Fibroblast of lung (primary cell): ENCODE measurements at places on chromosomes 2 and 18. TPM values are rescaled to one million over a fixed set of nuclear protein-coding genes. Genes with fewer than 3 reads are reported as not detected.

- DNase-seq: no peak
Observed at GRCh38 chr18:58502628-58503027, 126.3 kb downstream of the ALPK2 start.

The C2orf80 gene
- not detected in 2 replicates for total RNA-seq

- no peak for DNase-seq
Observed at GRCh38 chr2:185219981-185220380, 518.6 kb upstream of the FSIP2 start.

The NT5DC4 gene
- total RNA-seq: not detected in 2 replicates

The LIMS4 gene
- 0.26 and 1.8 TPM in 2 replicates for total RNA-seq

- no peak for DNase-seq
Observed at GRCh38 chr2:20430461-20431300, 16.2 kb upstream of the RHOB start.

DNA sequence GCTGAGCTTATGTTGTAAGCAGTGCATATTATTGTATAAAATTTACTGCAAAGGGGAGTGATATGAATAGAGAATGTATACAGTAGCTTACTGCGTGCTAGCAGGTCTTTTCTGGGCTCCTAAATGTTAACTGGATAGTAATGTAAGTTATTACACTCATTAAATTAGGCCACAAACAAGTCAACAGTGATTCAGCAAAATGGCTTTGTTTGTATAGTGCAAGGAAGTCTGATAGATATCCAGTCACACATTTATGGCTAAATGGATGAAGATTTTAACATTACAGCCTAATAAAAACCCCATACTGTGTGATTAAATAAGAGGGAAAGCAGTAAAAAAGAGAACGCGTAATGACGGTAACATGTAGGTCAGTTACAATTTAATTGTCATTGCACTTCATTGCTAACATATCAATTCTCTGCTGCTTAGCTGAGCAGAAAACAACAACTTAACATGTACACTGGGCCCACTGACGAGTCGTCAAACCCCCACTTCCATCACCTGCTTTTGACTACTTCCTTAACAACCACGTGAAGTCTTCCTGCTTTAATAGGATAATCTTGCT, 665.0 kb upstream of the FANCL start:
- no peak for DNase-seq

The ST8SIA5 gene
- under 0.01 TPM in 2 replicates for total RNA-seq

- no peak for DNase-seq
Observed at GRCh38 chr2:85063981-85064599, 69.1 kb upstream of the TCF7L1 start.

GRCh38 chr18:26511339-26512071, 36.8 kb downstream of the KCTD1 start:
- no peak for DNase-seq

The CLEC4F gene
- not detected in 2 replicates for total RNA-seq

DNA sequence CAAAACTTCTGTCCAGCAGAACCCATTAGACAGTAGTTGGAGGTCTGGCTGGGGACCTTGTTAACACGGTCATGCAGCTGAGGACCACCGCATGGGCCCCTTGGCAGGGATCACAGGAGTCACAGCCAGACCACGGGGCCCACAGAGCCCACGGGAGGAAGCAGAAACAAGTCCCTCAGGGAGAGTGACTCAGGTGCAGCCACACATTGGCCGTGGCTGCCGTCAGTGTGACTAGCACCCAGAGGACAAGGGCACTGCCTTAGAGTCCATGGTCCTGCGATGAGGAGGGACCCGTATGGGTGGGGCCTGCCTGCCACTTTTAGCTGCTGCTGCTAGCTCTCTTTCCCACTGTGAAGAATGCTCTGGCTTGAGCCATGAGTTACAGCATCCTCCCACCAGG, 5.9 kb upstream of the RFX8 start:
- DNase-seq: no peak

DNA sequence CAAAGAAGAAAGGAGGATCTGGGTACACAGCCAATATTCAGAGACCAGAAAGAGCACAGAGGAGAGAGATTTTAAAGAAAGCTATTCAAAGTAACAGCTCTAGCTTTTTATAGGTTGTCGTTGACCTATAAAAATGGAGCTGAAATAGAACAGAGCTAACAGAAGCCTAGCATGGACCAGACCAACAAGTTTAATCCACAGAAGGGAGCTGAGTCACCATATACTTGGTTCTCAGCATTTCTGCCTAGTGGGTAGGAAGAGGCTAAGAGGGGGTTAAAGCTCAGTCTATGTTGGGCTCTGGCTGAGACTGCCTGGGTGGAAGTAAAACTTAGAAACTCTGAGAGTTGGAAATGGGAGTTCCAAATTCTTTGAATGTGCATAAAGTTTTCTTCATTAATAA, 678.0 kb upstream of the CDH2 start:
- no peak for DNase-seq

The CCDC68 gene
- total RNA-seq: 5.1 and 8.3 TPM in 2 replicates

DNA sequence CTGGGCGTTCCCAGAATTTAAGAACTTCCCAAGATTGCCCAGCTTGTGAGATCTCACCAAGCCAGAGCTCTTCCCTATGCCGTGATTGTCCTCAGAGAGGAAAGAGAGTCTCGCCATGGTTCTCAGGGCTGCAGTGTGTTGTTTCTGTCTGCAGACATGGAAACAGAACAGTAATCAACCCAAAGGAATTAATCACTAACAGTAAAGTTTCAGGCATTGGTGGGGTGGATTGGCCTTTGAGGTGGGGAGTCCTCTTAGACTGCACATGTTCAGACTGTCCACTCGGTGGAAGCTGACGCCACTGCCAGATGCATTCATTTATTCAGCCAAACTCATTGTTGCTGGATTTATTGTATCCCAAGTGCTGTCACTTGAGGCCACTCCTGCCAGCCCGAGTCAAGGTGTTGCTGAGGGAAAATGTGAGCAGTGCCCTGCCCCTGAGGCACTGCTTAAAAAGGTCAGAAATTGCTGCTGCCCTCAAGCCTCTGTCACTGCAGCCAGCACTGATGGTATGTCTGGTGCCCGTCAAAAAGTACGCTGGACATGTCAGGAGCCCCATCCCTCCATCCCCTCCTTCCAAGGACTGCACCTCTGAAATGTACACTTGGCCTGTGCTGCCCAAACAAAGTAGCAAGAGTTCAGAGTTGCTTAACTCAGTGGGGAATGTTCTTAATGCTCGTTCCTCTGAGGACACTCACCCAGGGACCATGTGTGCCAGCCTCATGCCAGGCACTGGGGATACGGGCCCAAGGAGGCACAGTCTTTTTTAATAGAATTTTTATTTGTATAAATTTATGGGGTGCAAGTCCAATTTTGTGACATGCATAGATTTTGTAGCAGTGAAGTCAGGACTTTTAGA, 201.0 kb downstream of the GLI2 start:
- DNase-seq: no peak

GRCh38 chr18:3541549-3542386, 91.8 kb downstream of the TGIF1 start:
- DNase-seq: no peak

The METAP1D gene
- total RNA-seq: 6.8 and 10.0 TPM in 2 replicates

The CMPK2 gene
- total RNA-seq: 0.26 and 0.33 TPM in 2 replicates

DNA sequence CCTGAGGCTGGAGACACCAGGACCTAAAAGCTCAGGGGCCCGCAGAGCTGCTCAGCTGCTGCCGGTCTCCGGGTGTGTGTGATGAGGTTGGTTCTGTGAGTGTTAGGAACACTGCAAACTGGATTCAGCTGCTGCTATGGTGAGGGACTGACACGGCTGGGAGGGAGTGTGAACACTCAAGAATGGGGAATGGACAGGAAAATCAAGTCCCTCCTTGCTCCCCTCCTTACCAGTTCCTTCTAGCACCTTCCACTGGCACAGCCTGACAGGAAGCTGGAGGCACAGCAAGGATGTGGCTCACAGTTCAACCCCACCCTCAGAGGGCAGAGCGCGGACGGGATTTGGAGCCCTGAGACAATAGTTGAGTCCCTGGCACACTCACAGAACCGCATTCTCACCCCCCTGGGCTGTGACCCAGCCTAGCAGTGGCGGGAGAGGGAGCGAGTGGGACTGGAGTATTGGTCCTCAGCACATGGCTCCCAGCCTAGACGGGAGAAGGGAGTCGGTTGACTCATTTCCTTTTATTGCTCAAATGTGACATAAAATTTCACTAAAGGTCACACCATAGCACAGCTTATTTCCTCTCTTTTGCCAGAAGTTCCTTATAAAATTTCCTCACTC, 42.5 kb downstream of the LRRC30 start:
- peak; percentile 51 for DNase-seq

DNA sequence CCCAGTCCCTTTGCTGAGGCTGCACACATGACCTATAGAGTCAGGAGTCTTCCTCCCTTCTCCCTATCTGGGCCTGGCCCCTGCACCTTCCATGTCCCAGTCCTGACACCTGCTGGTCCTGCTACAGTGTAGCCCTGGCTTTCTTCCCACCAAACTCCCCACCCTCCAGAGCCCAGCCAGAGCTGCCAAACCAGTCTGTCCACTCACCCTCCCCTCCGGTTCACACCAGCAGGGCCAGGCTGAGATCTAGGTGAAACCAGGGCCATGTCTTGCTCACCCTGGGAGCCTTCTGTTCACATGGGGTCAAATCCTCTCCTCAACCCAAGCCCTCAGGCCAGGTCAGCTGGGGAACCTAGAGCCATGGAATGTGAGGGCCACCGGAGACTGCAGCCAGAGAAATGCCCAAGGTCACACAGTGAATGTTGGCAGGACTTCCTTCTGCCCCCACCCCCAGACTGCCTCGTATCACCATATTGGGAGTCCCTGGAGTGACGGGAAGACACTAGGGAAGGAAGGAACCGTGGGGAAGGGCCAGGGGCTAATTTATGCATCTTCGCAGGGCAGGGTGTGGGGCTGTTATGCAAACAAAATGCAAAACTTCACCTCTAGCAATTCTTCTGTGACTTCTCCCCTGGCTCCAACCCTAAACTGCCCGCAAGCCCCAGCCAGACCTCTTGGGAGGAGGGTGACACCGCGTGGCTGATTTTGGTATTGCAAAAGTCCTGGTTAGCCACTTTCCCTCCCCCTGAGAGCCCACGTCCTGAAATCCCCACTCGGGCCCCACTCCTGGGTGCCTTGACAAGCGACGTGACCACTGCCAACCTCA, 14.6 kb downstream of the TNS1 start:
- peak; percentile 60 for DNase-seq

The SLC23A3 gene
- total RNA-seq: 1.8 and 2.5 TPM in 2 replicates

- DNase-seq: no peak
Observed at GRCh38 chr2:204850581-204850980, 305.3 kb downstream of the PARD3B start.

The SCN7A gene
- 7.8 and 23.6 TPM in 2 replicates for total RNA-seq

DNA sequence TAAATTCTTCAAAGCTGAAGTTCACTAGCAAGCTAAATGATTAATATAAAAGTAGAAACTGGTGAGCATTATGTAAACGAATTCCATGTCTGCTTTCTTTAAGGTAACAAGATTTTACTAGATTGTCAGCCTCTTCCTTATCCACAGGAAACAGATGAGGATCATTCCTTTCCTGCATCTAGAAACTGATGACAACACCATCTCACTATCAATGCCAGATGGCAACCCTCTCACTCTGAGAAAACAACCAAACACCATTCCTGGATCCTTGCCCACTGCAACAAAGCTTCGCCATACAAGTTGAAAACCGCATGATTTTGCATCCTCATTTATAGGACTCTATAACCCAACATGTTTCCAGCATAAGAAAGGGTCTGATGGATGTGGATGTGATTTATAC, 122.9 kb downstream of the ZNF521 start:
- peak; percentile 80 for DNase-seq

The CPO gene
- under 0.01 TPM in 1 of 2 replicates, not detected in the other for total RNA-seq

DNA sequence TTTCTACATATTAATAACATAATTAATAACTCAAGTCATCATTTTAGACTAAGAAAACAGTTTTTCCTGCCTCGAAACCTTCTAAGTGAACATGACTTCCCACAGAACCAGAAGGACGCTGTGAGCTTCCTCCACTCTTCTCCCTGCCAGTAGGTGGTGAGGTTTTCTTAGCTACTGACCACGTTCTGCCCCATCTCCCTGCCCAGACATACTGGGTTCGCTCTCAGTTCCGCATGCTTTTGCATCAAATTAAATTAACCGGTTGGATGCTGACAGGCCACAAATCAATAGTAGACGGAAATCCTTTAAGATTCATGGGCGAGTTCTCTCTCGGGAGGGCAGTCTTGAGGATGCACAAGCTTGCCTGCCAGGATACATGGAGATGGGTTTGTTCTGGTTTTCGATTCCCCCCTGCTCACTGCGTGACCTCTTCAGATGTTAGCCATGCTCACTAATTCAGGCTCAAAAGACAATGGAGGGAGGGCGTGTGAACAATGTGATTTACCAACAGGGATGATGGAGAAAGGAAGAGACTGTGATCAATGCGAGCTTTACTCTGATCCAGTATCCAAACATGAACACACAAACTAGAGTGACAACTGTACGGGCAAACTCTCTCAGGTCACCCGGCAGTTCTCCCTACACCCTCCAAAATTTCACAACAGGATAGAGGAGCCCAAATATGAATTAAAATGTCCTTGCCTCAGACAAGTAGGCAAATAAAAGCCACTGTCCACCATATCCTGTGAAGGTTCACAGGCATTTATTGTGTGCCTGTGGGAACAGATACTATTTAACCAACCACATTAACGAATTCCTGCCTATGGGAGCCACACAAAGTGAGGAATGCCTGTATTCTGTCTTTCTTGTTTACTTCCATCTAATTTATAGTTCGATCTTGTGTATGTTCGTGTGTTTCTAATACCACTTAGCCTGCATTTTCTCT, 375.7 kb downstream of the EIPR1 start:
- no peak for DNase-seq

The TBC1D8 gene
- 3.3 and 3.8 TPM in 2 replicates for total RNA-seq

The AFF3 gene
- total RNA-seq: 0.26 and 0.50 TPM in 2 replicates

DNA sequence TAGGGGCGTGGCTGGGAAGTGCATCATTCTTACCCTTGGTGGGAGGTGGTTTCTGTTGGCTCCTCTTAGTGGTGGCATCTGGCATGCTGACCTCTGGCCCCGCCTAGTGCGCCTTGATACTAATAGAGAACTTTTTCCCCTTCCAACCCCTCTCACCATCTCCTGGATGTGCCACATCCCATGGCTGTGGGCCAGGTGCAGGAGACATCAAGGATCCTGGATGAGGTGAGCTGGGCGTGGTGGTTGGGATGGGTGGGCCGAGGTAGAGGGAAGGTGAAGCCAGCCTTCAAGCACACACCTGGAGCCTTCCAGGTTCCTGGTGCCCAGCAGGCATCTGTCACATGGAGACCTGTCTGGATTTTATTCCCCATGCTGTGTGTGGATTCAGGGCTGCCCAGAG, 149.2 kb downstream of the DYSF start:
- DNase-seq: no peak
